DMS 273 treated with DMSO at 0.1 percent for 48 hours (cell line): ENCODE measurements at places on chromosomes 11 and 22.

- no peak for DNase-seq
Observed at GRCh38 chr11:114441921-114442320, 2.7 kb downstream of the REXO2 start.

DNA sequence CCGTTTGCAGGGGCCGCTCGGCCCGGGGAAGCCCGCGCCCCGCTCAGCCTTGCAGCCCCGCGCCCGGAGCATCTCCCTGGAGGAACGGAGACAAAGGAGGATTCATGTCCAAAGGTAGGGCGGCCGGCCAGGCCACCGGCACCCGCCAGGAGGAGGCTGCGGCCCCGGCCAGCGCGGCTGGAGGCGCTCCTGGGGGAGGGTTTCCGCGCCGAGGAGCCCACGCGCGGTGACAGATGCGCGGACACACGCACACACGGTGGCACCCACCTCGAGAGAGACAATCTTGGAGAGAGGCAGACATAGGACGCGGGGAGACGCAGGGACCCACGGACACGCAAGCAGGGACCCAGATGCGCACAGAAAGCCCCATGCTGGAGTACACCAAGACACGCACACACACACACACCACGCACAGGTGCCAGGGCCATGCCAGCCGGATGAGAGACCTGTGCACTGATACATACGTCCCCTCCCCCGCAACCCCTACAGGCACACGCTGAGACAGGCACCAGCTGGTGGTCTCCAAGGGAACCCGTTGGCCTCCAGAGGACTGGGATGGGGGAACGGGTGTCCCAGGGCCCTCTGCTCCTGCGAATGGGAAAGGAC lies 7.8 kb downstream of the SEPTIN3 start:
- DNase-seq: no peak

DNA sequence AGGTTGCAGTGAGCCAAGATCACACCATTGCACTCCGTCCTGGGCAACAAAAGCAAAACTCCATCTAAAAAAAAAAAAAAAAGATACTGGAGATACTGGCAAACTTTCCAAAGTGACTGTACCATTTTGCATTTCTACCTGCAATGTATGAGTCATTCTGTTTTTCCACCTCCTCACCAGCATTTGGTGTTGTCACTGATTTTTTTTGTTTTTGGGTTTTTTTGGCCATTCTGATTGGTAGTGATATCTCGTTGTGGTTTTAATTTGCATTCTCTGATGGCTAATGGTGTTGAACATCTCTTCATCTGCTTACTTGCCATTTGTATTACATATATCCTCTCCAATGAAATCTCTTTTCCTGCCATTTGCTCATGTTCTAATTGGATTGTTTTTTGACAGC lies 12.0 kb upstream of the RBX1 start:
- no peak for DNase-seq

DNA sequence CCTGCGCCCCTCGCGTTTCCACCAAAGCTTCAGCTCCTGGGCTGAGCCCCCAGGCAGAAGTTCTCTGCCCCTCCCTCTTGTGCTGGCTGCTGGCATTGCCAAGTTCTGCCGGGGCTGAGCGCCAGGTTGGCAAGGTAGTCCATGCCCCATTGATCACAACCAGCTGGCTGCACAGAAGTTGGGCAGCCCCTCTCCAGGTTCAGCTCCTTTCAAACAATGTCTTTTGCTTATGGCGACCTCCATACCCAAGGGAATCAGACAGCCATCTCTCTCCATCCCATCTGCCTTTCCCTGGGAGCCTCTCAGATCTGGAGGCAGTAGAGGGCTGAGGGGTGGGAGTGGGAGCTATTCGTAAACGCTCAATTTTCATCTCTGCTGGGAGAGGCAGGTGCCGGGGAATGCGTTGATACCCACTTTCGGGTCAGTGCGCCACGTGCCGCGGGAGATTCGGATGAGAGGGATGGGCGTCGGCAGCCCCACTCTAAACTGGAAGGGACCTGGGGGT lies 1.5 kb downstream of the ADAMTS8 start:
- no peak for DNase-seq

DNA sequence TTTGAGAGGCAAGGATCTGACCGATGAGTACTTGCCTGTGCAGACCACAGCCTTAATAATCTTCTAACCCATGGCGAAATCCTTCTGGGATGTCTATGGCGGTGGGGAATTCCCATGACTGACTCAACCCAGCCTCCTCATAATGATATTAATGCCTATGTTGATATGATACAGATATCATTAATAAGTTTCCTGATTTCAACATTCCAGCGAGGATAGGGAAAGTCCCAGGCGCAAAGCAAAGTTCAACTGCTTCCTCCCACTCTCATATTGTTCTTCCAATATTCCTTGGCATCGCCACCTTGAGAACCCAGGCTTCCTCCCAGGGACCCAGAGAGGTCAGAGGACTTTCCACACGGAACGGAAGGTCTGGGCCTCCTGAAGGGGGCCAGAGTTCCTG lies 110.3 kb upstream of the TMEM45B start:
- DNase-seq: no peak

- no peak for DNase-seq
Observed at GRCh38 chr11:1503708-1504104, 17.1 kb upstream of the MOB2 start.
